ENCODE measurements at places on chromosomes 2 and 18. TPM values are rescaled to one million over a fixed set of nuclear protein-coding genes. Genes with fewer than 3 reads are reported as not detected.
A peak's percentile ranks its signal among the peaks of the same experiment; 100 is the strongest.

DNA sequence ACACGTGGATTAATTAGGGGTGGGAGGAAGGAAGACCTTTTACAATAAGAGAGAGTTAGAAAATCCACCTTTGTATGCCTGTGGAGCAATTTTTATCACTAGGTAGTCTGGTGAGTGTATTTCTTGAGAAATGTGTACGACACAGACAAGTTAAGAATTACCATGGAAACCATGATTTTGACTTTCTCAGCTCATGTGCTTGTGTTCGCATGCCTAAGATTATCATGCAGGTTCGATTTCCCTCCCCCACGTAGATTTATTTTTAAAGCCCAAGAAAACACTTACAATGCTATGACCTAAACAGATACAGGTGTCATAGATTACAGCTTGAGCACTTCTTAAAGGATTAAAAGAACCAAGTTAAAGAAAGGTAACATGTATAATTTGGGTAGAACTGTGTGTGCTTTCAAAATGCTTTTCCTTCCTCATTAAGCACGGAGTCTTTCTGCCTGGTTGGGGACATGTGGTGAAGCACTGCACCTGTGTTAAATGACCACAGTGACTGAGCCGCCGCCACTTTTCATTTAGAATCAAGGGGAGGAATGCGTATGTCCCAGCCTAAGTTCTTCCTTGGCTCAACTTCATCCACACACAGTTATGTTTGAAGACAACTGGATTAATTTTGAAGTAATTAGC, 16.6 kb downstream of the SERTAD2 start:
- peaks cover 51% of the 10 kb centered on the region for H3K4me1 ChIP-seq
- peak overlapping the region; percentile 57 for H3K4me3 ChIP-seq
- H3K27me3 ChIP-seq: no peaks in the 10 kb centered on the region
- H3K36me3 ChIP-seq: peaks cover 54% of the 10 kb centered on the region

DNA sequence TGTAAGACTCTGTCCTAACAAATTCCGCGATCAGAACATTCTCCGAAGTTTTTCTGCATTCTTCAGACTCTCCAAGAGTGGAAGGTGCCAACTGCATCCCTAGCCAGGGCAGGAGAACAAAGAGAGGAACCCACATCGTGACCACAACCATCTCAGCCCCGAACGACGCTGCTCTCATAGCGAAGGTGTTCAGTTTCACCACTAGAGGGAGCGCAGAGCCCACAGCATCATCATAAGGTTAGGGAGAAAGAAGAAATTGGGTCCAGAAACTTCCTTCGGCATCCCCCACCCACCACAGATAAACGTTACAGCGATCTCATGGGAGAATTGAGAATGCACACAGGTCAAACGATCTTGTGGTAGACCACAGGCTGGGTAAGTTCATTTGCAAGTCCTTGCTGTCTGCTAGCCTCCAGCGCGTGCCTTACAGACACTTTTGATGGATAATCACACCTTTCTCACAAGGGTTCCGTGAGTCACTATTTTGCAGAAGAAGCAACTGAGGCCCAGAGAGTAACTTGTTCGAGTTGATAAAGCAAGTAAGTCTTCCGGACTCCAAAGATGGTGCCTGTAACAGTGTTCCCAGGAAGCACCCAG, 53.7 kb upstream of the ARL4C start:
- no peaks in the 10 kb centered on the region for H3K36me3 ChIP-seq
- no peak overlapping the region for H3K27ac ChIP-seq
- H3K27me3 ChIP-seq: peaks cover 32% of the 10 kb centered on the region
- DNase-seq: peak; percentile 36

GRCh38 chr2:155815851-155816250, 516.7 kb downstream of the NR4A2 start:
- no peaks in the 10 kb centered on the region for H3K36me3 ChIP-seq
- no peak for DNase-seq
- H3K4me3 ChIP-seq: no peak overlapping the region

Gene ADAM17
- 23.3 TPM for total RNA-seq

GRCh38 chr2:197959383-197959782, 155.0 kb downstream of the PLCL1 start:
- peaks cover 10% of the 10 kb centered on the region for H3K36me3 ChIP-seq
- H3K4me3 ChIP-seq: no peak overlapping the region
- H3K27me3 ChIP-seq: no peaks in the 10 kb centered on the region
- H3K4me1 ChIP-seq: peaks cover 3% of the 10 kb centered on the region
- H3K27ac ChIP-seq: no peak overlapping the region

DNA sequence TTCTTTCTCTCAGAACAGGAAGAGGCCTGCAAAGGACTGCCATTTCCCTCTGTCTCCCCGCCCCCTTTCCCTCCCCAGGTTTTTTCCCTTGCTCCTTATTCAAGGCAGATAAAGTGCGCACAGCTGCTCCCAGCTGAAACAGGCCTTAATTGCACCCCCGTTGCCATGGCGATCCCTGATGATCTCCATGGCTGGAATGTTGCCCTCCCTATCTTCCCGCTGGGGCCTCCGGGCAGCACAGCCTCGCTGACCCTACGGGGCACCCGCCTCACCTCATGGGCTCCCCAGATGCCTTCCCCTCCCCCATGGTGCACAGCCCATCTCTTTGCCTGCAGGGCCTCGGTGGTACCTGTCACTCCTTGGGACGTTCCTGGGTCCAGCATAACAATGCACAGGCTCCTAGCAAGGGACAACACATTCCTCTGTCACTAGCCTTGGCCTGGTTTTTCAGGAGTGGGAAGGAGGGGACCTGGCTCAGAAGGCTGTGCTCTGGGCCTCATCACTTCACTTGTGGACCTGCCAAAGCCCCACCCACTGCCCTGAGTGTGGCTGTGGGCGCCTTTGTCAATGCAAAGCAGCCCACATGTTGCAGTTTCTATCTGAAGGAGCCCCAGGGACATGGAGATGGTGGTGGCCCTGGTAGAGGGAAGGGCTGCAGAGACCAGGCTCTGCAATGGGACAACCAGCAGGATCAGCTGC, 115.0 kb downstream of the CELF4 start:
- no peak overlapping the region for H3K27ac ChIP-seq
- no peaks in the 10 kb centered on the region for H3K4me1 ChIP-seq
- no peak overlapping the region for H3K4me3 ChIP-seq
- no peaks in the 10 kb centered on the region for H3K27me3 ChIP-seq
- DNase-seq: no peak

- H3K4me3 ChIP-seq: no peak overlapping the region
- peaks cover 2% of the 10 kb centered on the region for H3K27me3 ChIP-seq
- no peak for DNase-seq
- no peak overlapping the region for H3K27ac ChIP-seq
Observed at GRCh38 chr2:102005989-102006885, 14.5 kb downstream of the IL1R2 start.

Gene MRPL33
- 57.7 TPM for total RNA-seq

Gene TMEFF2
- not detected for total RNA-seq

DNA sequence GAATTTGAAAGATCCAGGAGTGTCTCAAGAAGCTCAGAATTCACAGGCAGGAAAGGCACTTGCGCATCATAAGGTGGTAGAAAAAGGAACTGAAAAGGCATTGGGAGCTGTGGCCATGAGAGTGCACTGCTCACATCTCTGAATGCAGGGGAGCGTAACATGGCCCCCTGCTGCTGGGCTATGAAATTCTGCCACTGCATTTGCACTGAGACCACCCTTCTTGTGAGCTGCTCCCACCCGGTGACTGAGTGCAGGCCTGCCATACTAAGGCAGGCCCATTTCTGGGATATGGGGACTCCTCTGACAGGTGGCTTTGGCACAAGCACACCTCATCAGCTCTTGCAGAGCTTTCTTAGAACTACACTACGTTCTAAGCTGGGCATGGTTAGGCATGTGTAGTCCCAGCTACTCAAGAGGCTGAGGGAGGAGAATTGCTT, 25.3 kb upstream of the STARD7 start:
- H3K4me1 ChIP-seq: peaks cover 3% of the 10 kb centered on the region
- no peak overlapping the region for H3K27ac ChIP-seq
- H3K27me3 ChIP-seq: no peaks in the 10 kb centered on the region
- DNase-seq: no peak

DNA sequence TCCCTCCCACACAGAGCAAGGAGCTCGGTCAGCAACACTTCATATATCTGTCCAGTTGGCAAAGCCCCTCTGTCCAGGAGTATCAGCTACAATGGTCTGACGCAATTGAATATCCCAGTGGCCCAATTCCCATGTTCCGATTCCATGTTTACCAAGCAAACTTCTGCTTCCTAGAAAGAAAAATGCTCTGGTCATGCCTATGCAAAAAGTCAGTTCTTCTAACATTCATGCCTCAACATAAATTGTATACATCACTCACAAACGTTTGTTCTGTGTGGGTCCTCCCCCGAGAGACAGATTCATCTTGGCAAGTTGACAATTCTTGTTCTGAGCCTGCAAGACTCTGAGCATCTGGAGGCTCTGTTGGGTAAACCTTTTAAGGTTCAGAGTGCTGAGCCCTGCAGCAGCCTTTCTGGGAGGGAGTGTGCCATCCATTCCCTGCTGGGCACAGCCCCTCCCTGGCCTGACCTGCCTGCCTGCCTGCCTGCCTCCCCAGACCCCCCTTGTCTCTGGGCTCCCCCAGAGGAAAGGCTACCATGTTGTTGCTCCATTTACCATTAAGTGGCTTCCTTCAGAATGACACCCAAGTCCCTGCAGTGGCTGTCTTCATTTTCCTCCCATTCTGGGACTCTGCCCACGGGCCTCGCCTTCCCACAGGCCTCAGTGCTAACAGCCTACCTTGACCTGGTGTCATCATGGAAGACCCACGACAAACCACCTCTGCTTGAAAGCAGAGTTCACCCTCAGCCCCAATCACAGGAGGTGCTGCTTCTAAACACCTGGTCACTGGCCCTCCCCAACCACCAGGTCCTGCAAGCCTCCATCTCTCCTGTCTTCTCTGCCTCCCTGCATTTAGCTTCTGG, 37.6 kb upstream of the TAF1B start:
- H3K27me3 ChIP-seq: peaks cover 8% of the 10 kb centered on the region
- no peak for DNase-seq
- H3K27ac ChIP-seq: no peak overlapping the region
- no peaks in the 10 kb centered on the region for H3K36me3 ChIP-seq
- peaks cover 8% of the 10 kb centered on the region for H3K4me1 ChIP-seq
- H3K4me3 ChIP-seq: no peak overlapping the region

GRCh38 chr18:7147399-7147798, 29.8 kb upstream of the LAMA1 start:
- no peaks in the 10 kb centered on the region for H3K36me3 ChIP-seq
- H3K27ac ChIP-seq: no peak overlapping the region
- no peaks in the 10 kb centered on the region for H3K27me3 ChIP-seq

DNA sequence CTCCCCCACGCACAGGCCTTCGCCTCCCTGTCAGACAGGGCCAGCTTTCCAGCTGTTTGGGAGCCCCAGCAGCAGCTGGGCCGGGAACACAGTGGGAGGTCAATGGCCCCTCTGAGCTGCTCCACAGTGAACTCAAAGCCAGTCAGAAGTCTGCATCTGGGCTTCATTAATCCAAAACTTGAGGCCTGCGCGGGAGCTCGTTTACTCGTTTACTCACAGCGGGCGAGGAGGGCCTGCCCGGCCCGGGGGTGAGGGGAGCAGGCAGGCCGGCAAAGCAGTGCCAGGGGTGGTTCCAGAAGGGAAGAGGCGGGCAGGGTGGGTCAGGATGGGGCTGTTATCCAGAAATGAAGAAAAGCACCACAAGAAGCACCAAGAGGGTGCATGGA, 36.8 kb upstream of the SEMA4C start:
- no peaks in the 10 kb centered on the region for H3K36me3 ChIP-seq
- no peak for DNase-seq
- H3K4me3 ChIP-seq: no peak overlapping the region

Gene SCN3A
- not detected for total RNA-seq

- no peaks in the 10 kb centered on the region for H3K36me3 ChIP-seq
- no peaks in the 10 kb centered on the region for H3K4me1 ChIP-seq
- H3K27me3 ChIP-seq: no peaks in the 10 kb centered on the region
- no peak for DNase-seq
- no peak overlapping the region for H3K4me3 ChIP-seq
Observed at GRCh38 chr2:107570876-107571275, 255.8 kb upstream of the RGPD4 start.

- H3K27ac ChIP-seq: no peak overlapping the region
- no peak for DNase-seq
- H3K27me3 ChIP-seq: peaks cover 3% of the 10 kb centered on the region
- H3K36me3 ChIP-seq: no peaks in the 10 kb centered on the region
- H3K4me3 ChIP-seq: no peak overlapping the region
- no peaks in the 10 kb centered on the region for H3K4me1 ChIP-seq
Observed at GRCh38 chr2:58578276-58578675, 337.2 kb upstream of the FANCL start.

DNA sequence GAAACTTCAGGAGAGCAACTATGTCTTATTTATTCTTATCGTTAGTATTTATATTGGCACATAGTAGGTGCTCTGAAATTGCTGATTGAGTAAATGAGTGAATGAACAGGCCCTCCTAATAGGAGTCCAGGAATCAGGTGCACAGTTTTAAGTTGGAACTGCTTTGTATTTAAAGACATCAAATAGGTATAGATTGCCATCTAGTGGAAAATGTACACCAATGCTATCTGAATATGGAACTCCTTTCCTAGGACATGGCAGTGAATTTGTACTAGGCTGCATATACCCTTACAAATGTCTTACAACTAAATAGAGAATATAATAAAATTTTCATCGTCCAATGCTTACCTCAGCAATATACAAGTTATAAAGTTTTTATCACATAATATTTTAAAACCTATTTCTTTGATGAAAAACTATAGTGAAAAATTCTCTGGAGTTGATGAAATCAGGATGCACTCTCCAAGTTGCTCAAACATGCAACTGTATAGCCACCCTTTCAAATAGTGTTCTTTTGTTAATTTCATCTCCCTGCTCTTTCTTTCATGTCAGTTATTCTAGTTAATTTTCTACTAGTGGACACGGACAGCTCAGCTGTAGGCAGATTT, 318.9 kb upstream of the SYT4 start:
- no peaks in the 10 kb centered on the region for H3K36me3 ChIP-seq
- H3K4me1 ChIP-seq: no peaks in the 10 kb centered on the region
- no peak overlapping the region for H3K4me3 ChIP-seq
- no peak overlapping the region for H3K27ac ChIP-seq
- DNase-seq: no peak
- no peaks in the 10 kb centered on the region for H3K27me3 ChIP-seq

DNA sequence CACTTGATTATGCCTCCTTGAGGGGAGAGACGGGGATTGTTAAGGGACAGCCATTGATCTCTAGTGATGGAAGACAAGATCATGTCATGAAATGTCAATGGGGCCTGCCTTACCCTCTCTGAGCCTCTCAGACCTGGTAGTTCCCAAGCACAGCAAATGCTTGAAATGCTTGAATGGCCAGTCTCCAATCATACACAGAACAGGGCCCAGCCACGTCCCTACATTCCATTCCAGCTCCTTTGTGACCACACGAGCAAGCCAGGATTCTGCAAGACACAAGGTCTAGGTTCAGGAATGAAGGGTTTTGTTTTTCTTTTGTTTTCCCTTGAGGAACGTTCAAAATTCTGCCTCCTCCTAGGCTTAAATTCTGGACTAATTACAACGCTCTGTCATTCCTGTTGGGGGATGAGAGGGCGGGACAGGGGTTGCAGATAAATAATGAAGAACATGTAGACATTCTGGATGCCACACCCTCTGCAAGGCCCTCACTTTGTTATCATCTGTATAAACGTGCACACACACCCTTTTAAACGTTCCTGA, 98.1 kb upstream of the YPEL5 start:
- no peak overlapping the region for H3K27ac ChIP-seq
- H3K36me3 ChIP-seq: no peaks in the 10 kb centered on the region
- no peaks in the 10 kb centered on the region for H3K4me1 ChIP-seq
- H3K4me3 ChIP-seq: no peak overlapping the region

Gene DQX1
- 0.39 TPM for total RNA-seq
